ENCODE measurements at places on chromosomes 6 and 20. TPM values are rescaled to one million over a fixed set of nuclear protein-coding genes. Genes with fewer than 3 reads are reported as not detected.

GRCh38 chr20:7144464-7144863, 377.0 kb downstream of the BMP2 start:
- no peak for DNase-seq

DNA sequence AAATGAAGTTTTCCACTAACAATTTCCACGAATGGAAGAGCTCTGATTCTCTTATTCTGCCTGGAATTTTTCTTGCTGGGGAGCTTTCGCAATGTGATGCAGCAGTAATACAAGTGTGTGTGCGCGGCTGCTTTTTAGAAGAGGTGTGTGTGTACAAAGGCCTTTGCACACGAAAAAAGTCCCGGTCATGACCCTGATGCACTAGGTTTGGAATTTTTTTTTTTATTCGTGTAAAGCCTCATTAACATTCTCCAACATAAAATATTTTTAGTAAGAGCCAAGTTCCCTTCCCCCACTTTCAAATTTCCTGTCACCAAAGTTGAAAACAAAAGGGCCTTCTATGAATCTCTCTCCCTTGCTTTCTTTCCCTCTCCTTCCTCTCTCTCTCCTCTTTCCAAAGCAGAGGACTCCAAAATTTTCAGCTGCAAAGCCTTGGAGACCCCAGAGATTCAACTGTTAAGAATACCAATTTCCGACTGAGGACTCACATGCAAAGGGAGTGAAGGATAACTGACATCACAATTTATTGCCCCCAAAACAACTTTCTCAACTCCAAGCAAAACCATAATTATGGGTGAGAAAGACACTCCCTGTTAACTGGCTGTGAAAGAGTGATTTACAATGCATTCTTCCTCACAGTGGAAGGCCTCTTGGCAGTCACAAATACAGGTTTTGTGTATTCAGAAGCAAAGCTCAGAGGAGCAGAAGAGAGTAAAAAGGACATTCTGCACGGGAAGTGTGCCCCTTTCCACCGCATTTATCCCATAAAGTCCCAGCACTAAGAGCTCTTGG, 421.2 kb upstream of the JARID2 start:
- DNase-seq = no peak

DNA sequence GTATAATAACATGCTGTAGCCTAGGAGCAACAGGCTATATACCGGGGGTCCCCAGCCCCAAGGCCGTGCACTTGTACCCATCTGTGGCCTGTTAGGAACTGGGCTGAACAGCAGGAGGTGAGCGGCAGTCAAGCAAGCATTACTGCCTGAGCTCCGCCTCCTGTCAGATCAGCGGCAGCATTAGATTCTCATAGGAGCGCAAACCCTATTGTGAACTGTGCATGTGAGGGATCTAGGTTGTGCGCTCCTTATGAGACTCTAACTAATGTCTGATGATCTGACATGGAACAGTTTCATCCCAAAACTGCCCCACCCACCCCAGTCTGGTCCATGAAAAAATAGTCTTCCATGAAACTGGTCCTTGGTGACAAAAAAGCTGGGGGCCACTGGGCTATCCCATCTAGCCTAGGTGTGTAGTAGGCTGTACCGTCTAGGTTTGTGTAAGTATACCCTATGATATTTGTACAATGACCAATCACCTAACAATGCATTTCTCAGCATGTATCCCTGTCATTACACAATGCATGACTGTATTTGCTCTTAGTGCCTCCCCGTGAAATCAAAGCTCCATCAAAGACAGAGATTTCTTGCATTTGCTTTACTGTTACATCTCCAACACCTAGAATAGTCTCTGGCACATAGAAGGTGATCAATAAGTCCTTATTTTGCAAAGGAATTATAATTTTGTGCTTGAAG, 30.8 kb downstream of the NHSL1 start:
- DNase-seq = no peak

The CNR1 gene
- not detected for total RNA-seq

The C6orf118 gene
- total RNA-seq = not detected

The PBOV1 gene
- not detected for total RNA-seq

All from activated naive CD4-positive, alpha-beta T cell treated with anti-CD3 and anti-CD28 coated beads for 36 hours (primary cell).